ENCODE measurements at places on chromosomes 5 and 9.

- DNase-seq, result no peak
These were observed 461.8 kb upstream of the RIOK2 start for GRCh38 chr5:97644896-97645295.

DNA sequence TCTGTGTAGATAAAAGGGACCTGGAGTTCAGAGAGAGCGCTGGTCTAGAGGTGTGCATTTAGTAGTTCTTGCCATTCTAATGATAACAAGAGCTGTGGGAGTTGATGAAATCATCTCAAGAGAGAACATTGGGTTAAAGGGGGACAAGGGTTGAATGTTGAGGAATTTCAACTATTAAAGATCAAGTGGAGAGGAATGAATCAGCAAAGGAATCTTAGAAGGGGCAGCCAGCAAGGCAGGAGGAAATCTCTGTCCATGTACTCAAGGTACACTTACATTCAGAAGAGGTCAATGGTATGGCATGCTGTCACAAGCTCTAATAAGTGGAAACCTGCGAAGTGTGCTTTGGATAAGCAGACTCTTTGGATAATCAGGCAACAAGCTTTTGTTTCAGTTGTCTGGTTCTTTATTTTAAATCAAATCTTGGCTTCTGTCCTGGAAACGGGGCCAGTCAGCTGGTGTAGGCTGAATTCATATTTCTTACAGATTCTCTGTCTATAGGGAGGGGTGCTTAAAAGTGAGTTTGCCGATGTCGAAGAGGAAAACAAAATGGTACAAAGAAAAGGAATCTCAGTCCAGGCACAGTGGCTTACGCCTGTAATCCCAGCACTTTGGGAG is 320.5 kb upstream of the CD180 start:
- DNase-seq, result no peak

GRCh38 chr9:89593727-89594427 is 10.9 kb upstream of the GADD45G start:
- DNase-seq, result peak; percentile 41

DNA sequence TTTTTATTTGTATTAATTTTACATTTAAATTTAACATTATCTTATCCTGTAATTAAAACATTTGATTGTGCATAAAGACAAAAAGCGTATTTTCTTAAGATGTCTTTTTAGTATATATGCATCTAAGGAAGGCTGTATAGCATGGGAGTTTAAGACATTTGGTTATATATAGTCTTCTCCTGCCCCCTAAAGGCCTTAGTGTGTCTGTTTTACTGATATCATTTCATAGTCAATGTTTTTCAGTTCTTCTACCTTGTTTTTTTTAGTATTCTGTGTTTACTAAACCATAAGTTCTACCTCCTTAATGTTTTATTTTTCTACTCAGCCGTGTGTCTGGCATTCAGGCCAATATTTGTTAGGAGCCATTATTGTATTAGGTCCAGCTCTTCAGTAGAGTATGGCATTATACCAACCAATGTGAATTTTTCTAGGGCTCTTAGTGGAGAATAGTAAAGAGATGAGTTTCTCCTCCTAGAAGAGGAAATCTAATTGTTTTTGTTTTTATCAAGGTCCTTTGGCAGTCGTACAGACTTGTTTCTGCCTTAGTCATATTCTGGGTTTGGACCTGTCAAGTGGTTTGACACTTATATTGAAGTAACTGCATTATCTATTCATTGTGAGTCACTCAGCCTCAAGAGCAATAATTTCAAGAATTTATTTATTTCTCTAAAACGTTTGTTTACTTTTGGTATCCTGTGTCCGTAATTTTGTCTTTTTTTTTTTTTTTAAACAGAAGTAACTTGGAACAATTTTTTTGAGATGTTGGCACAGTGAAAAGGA is 74.8 kb downstream of the SLF1 start:
- DNase-seq, result no peak

- no peak for DNase-seq
These were observed 696.5 kb downstream of the NR2F1-AS1 start for GRCh38 chr5:92884469-92884868.

- DNase-seq, result no peak
These were observed 36.5 kb upstream of the TENT4A start for GRCh38 chr5:6676702-6677101.

DNA sequence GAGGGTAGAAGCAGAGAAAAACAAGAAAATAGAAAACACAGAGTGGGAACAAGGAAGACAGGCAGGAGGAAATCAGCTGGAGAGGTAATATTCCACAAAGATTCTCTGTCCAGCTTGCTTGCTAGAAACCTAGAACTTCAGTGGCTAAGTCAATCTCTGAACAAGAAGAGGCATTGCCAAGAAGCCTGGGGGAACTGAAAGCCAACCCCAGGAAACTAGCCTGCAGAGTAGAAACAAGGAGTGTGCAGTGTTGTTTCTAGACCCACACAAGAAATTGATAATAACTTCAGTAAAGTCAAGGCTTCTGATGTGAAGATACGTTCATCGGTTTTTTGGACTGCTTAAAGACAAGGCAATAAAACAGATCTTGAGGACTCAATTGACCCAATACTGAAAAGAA is 234.5 kb upstream of the MAP3K1 start:
- no peak for DNase-seq

DNA sequence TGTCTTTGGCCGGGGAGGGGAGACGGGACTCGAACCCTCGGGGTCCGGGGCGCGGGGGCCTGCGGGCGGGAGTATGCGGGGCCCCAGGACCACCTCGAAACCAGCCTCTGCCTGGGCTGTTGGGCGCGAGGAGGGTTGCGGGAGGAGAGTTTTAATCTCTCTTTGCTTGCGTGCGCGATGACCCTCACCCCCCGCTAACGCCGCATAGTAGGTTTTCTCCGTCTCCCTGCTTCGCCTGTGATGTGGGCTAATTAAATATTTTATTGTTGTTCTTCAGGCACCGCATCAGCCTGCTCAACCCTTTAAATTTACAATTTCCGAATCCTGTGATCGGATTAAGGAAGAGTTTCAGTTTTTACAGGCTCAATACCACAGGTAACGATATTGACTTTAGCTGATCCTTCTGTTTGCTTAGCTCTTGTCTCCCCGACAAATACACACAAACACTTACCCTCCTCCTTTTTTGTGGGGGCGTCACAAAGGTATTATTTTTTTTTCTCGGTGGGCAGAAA is 1.7 kb downstream of the TLE4 start:
- DNase-seq, result no peak

DNA sequence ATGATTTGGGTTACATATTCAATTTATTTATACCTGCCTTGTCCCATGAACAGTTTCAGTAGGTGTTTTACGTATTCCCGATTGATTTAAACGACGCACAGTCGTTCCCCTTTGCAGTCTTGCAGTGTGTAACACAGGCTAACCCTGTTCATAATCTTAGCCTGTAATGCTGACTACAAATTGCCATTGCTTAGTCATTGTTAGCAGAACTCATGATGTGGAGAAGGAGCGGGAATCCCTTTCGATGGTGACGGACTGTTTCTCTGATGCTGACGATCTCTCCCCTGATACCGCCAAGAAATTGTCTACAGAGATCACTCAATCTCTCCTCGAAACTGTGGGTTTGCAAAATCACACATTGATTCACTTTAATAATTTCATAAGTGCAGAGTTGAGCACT is 93.2 kb downstream of the MRPL36 start:
- no peak for DNase-seq

DNA sequence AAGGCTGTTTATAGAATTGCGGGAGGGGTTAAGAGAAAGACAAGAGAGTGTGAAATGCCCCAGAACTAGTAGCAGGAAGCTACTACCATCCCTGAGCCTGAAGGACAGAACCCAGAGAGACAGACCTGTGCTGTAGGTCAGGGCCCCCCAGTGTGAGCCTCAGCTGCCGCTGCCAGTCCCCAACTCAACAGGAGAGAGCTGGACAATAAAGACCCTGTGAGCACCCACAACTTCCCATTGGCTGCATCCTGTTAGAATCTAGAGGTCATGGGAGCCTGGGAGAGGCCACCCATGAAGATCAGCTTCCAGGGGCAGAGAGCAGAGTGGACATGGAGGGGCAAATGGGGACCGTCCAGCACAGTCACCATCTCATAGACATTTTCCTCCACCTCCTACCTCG is 127.2 kb upstream of the GABRP start:
- DNase-seq, result no peak

GRCh38 chr5:56729488-56729887 is 85.9 kb upstream of the MAP3K1 start:
- DNase-seq, result no peak

- DNase-seq, result no peak
These were observed 63.7 kb upstream of the IFNK start for GRCh38 chr9:27460226-27461023.

GRCh38 chr9:36866840-36867239 is 167.2 kb downstream of the PAX5 start:
- no peak for DNase-seq

- DNase-seq, result no peak
These were observed 25.9 kb downstream of the RUSC2 start for GRCh38 chr9:35515766-35516165.

DNA sequence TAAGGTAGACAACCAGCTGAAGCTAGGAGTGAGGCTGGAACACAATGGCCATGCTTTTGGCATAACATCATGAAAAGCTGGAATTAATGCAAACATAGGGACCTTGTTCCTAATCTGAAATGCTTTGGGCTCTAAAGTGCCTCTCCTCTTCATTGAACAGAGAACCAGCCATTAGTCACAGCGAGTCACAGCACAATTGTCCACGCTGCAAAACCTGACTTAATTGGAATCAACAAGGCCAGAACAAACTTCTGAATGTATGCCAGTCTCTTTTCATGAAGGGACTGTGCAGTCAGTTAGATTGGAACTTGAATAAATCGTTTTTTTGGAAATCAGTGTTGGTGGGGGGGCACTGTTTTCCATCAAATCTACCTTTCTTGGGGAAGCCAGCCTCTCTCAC is 96.5 kb downstream of the JAKMIP2 start:
- no peak for DNase-seq

DNA sequence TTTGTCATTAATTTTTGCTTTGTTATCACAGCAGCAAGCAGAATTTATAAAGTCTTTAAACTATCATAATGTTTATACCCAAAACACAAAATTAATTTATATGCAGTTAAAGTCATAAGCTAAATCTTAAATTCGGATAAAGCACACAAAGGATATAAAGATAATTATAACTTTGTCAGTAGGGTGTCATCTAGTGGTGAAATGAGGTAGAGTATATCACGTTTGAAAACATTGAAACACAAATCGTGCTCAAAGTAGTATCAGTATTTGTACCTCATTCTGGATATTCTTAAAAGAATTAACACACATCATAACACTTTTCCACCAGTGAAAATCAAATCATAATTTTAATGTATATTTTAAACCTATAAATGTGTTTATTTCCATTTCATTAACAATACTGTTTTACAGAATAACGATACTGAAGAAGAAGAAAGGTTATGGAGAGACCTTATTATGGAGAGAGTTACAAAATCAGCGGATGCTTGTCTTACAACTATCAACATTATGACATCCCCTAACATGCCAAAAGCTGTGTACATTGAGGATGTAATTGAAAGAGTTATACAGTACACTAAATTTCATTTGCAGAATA is 129.5 kb downstream of the NIPBL start:
- DNase-seq, result no peak

GRCh38 chr5:24783596-24783995 is 138.8 kb upstream of the CDH10 start:
- DNase-seq, result no peak

DNA sequence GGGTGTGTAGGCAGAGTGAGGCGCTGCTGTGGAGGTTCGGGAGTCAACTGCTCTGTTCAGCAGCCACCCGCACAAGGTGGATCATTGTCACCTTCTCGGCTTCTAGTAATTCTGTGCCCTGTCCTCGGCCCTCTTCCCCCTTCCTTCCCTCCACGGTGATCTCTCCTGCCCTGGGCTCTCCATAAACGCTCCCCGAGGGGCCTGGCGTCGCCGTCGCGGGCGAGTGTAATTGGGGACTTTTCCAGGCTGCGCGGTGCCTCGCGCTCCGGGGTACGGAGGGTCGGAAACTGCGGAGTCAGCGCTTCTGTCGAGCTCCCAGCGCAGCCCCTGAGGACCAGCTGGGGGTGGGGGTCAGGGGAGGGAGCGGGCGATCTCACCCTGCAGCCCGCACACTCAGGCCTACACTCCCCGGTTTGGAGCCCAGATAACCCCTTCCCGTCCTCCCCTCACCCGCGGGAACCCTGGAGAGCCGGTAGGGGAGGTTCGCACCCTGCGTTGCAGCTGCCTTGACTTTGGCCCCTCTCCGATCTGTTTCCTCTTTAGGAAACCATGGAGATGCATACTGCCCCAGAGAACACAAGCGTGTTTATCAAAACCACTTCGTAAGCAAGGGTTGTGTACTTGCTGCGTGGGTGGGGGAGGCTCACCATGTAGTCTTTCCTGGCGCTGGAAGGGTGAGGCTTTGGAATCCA is 188.3 kb upstream of the ZNF618 start:
- no peak for DNase-seq

Measured in activated CD4-positive, CD25-positive, alpha-beta regulatory T cell (primary cell).